ENCODE measurements at places on chromosomes 11 and 22.
A peak's percentile ranks its signal among the peaks of the same experiment; 100 is the strongest.

GRCh38 chr11:113178381-113179070 is 135.9 kb upstream of the TTC12 start:
- no peak for DNase-seq

GRCh38 chr11:18243783-18244362 is 4.6 kb downstream of the SAA2 start:
- DNase-seq, result no peak

DNA sequence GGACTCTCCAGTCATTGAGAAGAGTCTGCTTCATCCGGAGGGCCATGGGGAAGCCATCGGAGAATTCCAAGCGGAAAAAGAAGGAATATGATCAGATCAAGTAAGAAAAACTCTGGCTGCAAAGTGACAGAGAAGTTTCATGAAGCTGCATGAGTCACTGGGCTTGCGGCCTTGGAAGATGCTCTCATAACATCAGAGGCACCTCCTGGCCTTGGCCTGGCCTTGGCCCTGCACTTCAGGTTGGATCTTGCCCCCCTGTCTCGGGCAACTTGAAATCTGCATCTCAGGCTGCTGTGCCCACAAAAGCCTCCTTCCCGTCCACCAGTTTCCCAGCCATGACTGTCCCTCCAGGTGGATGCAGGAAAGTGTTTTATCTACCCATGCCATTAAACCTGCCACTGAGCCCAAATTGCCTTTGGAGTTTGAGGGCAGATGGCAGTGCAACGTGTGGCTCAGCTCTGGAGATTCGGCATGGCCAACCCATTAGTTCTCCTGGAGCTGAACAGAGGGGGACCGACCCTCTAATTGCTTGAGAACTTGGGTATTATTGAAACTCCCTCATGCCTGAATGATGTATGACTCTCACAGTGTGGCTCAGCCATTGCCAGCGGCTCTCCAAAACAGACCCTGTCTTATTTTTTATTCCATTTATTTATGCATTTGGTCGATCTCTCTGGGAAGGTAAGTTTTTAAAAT is 66.7 kb downstream of the SEZ6L start:
- no peak for DNase-seq

GRCh38 chr22:19509923-19510322 is 14.3 kb downstream of the CLDN5 start:
- no peak for DNase-seq

DNA sequence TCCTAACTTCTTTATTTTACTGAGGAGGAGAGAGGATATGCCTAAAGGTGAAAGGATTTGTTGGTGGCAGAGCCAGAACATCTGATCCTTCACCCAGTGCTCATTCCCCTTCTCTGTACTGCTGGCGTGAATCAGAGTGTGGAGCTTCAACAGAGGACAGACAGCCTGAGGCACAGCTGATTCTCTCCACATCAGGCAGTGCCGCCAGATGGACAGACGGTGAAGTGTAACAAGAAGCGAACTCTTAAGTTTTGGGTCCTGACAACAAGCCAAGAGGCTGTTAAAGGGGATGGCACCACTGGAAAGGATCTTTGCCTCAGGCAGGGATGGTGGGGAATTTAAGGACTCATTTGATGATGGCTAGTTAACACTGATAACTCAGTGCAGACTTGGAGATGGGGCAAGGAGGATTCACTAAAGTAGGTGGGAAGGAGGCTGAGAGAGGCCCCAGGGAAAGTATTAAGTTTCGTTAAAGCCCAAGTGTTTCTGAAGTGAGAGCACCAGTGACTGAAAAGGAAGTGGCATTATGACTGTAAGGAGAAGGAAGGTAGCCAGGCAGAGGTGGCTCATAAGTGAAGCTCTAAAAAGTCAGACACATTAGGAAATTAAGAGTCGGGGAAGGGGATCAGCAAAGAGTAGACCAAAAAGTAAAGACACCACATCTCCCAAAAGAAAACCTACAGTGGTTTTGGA is 81.3 kb downstream of the CLPB start:
- peak; percentile 9 for DNase-seq

- no peak for DNase-seq
These were observed 20.2 kb downstream of the MYO18B start for GRCh38 chr22:25762147-25762546.

- DNase-seq, result no peak
These were observed 634.0 kb upstream of the TENM4 start for GRCh38 chr11:80074837-80075236.

GRCh38 chr11:120221115-120221752 is 10.4 kb downstream of the OAF start:
- no peak for DNase-seq

- no peak for DNase-seq
These were observed 47.0 kb downstream of the SBF2 start for GRCh38 chr11:10247011-10247410.

DNA sequence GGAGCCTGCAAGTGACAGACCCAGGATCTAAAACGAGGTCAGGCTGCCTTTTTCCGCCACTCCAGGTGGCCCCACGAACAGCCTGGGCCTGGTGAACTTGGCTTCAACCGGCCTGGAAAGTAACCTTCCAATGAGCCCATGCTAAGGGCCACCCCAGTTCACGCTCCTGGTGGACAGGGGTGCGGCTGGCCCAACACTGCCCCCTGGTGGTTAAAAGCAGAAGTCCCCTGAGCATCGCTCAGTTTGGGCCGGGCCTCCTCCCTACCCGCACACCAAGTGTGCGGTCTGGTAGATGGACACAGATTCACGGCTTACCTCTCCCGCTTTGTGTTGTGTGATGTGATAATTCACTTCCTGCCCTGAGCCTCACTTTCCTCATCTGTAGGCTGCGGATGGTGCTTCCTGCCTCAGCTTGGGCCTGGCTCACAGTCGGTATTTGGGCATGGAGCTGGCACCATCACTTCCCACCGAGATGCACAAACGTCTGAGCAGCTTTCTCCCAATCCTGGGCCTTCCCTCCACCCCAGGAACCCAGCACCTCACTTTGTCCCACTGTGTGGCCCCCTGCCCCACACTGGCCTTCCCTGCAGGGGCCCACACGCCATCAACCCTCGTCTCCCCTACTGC is 13.7 kb upstream of the SEC14L3 start:
- DNase-seq, result peak; percentile 10

GRCh38 chr22:44399906-44400762 is 87.4 kb upstream of the SHISAL1 start:
- DNase-seq, result no peak

GRCh38 chr22:45127866-45128265 is 35.9 kb upstream of the NUP50 start:
- no peak for DNase-seq

GRCh38 chr11:35143297-35144135 is 4.5 kb downstream of the CD44 start:
- no peak for DNase-seq

DNA sequence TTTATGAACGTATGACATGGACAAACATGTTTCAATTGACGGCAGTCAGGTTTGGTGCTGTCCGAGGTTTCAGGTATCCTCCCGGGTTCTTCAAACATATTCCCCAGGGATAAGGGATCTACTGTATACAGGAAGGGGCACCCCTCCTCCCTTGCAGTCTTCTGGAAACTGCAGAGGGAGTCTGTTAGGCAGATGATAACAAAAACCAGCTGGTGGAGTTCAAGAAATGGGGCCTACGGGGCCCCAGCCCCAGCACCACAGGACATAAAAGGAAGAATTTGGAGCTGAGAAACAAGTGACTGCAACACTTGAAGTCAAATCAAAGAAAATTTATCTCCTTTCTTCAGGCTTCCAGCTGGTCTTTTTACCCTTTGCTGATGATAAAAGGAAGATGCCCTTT is 32.1 kb downstream of the SNU13 start:
- no peak for DNase-seq

DNA sequence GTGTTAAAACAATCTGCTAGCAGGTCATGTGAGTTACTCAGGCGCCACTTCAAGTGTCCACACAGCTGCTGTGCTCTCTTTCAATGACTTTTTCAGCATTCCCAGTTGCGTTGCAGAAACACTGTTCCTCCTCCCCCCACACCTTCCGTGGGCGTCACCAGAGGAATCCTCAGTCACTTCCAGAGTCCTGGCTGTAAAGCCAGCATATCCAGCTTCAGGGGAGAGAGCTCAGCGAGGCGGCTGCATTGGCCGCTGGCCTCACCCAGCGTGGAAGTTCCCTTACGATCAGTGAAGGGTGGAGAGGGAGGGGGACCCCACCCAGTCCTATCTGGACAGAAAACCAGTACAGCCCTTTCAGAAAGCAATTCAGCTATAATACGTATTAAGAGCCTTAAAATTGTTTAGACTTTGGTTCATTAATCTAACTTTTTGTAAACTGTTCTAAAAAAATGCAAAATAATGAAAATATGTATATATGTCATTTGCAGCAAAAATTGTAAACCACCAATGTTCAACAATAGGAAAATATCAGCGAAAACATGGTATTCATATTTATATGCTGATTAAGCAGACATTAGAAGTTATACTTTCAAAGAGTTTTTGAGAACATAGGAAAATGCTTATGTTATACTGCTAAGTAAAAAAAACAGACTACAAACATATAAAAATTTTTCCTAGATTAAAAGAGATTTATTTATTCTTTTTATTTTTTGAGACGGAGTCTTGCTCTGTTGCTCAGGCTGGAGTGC is 2.8 kb upstream of the ANO9 start:
- DNase-seq, result no peak

DNA sequence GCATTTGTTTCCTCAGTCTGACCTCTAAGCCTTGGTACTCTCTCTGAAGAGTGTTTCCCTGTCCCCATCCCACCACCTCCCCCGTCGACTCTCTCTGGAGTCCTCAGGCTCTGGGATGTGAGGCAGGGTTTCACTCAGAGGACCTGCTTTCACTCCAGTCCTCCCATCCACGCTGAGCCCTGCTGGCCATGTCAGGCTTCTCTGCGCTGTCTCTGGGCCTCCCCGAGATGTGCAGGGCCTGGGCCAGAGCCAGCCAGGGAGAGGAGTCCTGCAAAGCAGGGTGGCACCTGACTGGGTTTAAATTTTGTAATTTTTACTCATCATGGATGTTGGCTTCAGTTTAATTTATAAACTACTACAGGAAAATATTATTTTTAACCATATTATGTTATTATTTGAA is 3.3 kb downstream of the SCGB2A2 start:
- no peak for DNase-seq

DNA sequence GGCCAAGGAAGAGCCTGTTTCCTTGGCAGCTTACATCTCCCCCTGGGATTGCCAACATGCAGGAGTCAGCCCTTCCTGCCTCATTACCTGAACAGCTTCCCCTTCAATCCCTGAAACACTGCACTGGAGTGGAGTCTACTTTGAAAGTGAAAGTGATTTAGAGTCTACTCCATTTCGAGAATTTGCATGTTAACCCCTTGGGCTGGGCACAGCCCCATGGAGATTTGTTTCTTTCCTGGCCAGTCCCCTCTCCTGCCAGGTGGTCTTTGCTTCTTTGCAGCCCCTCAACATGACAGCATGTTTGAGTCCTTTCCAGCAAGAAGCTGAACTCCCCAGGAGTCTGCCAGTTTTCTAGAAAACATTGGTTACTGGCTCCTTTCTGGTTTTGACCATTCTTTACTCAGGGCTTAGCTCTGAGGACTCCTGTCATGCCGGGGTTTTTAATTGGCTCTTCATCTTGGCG is 59.9 kb downstream of the TRAF6 start:
- no peak for DNase-seq

- DNase-seq, result no peak
These were observed 29.6 kb downstream of the EHF start for GRCh38 chr11:34650528-34650927.

GRCh38 chr11:133115099-133115498 is 417.2 kb downstream of the OPCML start:
- no peak for DNase-seq

- no peak for DNase-seq
These were observed 10.0 kb upstream of the MIF start for GRCh38 chr22:23884140-23884539.

DNA sequence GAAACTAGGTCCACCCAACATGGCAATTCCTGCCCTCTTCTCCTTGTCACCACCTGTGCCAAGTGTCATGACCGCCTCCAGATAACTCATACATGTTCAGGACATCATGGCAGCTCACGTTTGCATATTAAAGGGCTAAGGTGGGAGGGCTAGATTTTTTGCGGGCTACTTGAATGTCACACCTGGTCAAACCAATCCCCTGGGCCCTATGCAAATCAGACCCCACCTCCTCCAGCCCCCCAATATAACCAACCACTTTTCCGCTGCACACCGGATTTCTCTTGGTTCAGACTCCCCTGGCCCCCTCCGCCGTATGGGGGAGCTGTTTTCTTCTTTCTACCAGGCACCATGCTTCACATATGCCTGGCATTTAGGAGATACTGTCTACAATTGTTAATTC is 12.6 kb downstream of the UPB1 start:
- DNase-seq, result no peak

DNA sequence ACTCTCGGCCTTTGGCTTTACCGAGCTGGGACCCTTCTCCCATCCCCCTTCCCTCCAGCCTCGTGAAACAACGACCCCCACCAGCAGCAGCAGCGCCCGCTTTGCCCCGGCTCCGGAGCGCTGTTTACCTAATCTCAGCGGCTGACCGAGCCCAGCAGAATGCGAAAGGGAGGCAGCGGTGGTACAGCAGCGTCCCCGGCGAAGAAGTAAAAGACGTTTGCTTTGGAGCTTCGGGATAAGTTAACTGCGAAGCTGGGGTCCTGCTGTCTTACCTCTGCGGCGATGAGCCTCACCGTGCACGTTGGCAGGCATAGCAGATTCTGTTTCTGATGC is 2.0 kb upstream of the LARGE1 start:
- no peak for DNase-seq

GRCh38 chr11:111730871-111731591 is 35.2 kb downstream of the PPP2R1B start:
- DNase-seq, result no peak

DNA sequence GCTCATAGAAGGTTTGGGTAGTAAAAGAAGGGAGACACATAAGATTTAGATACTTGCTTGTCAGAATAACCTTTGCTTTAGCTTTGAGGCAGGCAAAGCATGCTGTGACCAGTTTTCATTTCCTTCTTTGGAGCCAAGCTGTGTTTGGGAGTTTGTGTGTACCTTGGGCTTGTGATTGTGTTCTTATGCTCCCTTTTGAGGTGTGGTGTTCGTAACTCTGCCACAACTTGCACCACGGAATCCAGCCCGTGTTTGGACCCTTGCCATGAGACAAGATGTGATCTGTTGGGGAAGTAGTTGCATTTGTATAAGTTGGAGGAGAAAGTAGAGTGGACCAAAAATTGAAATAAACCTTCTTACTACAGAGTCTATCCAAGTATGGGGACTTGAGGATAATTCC is 34.0 kb downstream of the BMAL1 start:
- no peak for DNase-seq

GRCh38 chr11:111634981-111635705 is 32.9 kb downstream of the SIK2 start:
- DNase-seq, result no peak

GRCh38 chr11:76891793-76892192 is 31.1 kb downstream of the ACER3 start:
- DNase-seq, result no peak

- DNase-seq, result peak; percentile 50
These were observed 15.9 kb downstream of the DKK3 start for GRCh38 chr11:11992257-11993212.
